DND-41 (cell line): ENCODE measurements at places on chromosomes 11 and 22.

DNA sequence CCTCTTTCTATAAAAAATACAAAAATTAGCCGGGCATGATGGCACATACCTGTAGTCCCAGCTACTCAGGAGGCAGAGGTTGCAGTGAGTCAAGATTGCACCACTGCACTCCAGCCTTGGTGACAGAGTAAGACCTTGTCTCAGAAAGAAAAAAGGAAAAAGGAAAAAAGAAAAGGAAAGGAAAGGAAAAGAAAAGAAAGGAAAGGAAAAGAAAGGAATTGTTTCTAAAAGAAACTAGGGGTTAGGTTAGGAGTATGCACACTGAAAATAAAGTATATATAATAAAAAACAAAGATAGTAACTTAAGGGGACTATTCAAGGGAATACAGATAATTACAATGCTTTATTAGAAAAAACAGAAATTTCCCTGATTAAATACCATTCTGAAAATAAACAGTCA is 50.9 kb downstream of the TTC28 start:
- H3K36me3 ChIP-seq = no peaks in the 10 kb centered on the region
- H3K4me3 ChIP-seq = no peak overlapping the region
- H3K27me3 ChIP-seq = peaks cover 45% of the 10 kb centered on the region
- no peak overlapping the region for H3K27ac ChIP-seq
- DNase-seq = no peak

DNA sequence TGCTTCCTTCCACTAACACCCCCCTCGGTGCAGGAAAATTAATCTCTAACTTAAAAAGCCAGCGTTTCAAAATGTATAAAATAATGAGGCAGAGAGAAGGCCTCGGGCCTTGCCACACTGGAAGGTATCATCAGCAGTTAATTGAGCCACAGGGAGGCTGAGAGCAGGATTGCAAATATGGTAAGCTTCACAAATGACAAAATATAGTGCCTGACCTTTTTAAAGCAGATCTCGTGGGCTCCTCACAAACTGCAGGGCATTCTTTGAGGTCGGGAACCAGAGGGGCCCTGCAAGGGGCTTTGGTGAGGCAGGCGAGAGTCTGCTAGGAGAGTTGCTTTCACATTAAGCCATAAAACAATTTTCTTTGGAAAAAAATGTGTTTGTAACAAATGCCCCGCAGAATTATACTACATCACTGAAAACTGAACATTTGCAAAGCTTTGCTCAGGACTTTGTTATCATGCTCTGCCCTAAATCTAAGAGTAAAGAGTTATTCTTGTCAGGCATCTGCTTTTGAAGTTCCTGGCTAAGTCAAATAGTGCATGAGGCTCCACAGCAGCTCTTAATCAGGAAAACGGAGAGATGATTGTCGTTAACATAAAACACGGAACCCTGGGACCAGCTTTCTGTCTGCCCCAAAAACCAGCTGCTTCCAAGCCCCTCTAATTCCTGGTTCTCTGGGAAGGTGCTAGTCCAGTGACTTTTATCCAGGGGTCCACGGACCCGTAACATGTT is 61.4 kb upstream of the SYT13 start:
- DNase-seq = no peak
- no peak overlapping the region for H3K4me3 ChIP-seq
- peaks cover 53% of the 10 kb centered on the region for H3K27me3 ChIP-seq
- no peak overlapping the region for H3K27ac ChIP-seq
- H3K36me3 ChIP-seq = no peaks in the 10 kb centered on the region
- H3K4me1 ChIP-seq = no peaks in the 10 kb centered on the region

GRCh38 chr22:46373921-46374662 is 38.6 kb downstream of the TRMU start:
- no peak overlapping the region for H3K27ac ChIP-seq
- H3K27me3 ChIP-seq = no peaks in the 10 kb centered on the region
- H3K4me3 ChIP-seq = no peak overlapping the region
- H3K36me3 ChIP-seq = no peaks in the 10 kb centered on the region
- DNase-seq = peak; percentile 56

DNA sequence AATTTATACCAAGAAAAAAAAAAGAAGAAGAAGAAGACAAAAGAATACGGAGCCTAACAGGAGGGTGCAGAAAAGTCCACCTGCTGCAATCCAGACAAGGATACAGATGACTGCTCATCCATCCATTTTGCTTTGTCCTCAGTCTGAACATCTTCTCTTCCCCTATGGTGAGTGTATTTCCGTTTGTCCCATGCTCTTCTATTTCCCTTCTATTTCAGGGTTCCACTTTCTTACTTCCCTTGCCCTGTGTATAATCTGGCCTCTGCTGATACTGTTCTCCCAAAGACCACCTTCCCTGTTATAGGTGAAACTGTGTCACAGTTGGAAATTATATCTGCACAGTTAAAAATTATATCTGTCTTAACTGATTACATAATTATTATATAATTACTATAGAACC is 48.7 kb upstream of the USP47 start:
- no peak overlapping the region for H3K27ac ChIP-seq
- no peaks in the 10 kb centered on the region for H3K36me3 ChIP-seq
- no peak for DNase-seq
- no peaks in the 10 kb centered on the region for H3K4me1 ChIP-seq
- H3K27me3 ChIP-seq = peaks cover 22% of the 10 kb centered on the region

DNA sequence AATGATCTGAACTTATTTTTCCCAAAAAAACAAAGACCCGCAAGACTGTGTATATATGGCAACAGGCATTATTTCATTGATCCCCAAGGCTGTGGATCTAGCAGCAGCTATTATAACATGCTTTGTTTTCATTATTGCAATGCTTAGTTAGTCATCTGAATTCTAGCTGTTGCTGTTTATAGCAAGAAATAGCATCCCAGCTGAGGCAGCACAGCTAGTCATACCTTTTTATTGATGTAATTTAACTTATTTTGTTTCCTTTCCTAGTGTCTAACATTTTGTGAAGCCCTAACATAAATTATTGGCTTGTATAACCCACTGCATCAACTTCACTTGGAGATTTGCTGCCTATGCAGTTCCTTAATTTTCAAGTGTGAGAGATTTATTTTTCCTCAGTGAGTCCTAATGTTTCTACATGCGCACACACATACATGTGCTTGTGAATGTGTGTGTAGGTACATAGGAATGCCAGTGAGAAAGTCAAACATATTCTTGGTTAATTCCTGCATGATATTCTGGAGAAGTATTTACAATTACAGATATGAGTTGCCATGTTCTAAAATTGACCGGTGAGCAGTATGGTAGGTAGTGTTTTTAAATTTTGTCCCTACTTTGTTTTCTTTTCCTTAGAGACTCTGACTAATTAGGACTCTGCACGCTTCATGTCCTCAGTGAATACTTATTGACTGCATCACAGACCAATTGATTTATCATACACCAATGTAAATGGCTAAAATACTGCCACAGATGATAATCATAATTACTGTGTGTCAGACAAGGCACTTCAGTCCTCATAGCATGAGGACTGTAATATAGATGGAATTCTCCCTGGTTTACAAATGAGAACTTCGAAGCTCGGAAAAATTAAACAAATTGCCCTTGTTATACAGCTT is 119.3 kb downstream of the WNT11 start:
- no peak overlapping the region for H3K4me3 ChIP-seq
- no peaks in the 10 kb centered on the region for H3K27me3 ChIP-seq
- H3K27ac ChIP-seq = no peak overlapping the region
- H3K4me1 ChIP-seq = no peaks in the 10 kb centered on the region
- H3K36me3 ChIP-seq = no peaks in the 10 kb centered on the region; the same call in 1 of the 2 replicates
- DNase-seq = no peak

DNA sequence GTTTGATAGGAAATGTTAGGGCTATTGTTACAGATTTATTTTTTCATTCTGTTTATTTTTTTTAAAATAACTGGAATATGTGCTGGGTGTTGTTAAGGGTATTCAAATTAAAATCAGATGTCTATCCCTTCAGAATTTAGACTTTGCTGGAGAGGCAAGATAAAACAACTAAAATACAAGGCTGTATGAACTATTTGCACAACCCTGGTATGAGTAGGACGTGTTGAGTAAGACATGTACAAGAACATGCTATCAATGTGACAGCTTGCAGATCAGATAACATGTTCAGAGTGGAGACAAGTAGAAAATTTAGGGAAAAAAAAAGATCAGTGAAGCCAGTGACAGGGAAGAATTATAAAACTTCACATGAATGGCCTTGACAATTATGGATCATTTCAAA is 853.5 kb downstream of the METTL15 start:
- H3K4me3 ChIP-seq = no peak overlapping the region
- no peaks in the 10 kb centered on the region for H3K27me3 ChIP-seq
- H3K4me1 ChIP-seq = no peaks in the 10 kb centered on the region
- no peak overlapping the region for H3K27ac ChIP-seq
- no peaks in the 10 kb centered on the region for H3K36me3 ChIP-seq
- DNase-seq = no peak

DNA sequence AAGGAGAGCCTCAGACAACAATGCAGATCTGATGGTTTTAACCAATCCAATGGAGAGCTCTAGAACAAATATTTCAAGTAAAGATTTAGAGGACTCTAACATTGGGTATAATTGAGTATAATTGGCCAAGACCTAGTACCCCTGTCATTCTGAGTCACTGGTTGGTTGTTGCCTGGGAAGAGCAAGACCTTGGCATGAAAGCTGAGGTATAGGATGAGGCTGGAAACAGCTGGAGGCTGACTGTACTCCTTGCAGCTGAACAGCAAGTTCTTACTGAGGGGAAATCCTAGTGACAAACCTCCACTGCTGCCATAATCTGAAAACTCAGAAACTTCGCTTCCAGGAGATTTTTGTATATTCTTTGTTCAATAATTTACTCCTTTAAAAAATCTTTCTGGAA is 54.3 kb upstream of the MUC15 start:
- H3K36me3 ChIP-seq = no peaks in the 10 kb centered on the region
- no peak for DNase-seq
- H3K4me1 ChIP-seq = no peaks in the 10 kb centered on the region

GRCh38 chr11:2221591-2221990 is 48.8 kb downstream of the ASCL2 start:
- H3K4me3 ChIP-seq = no peak overlapping the region
- no peak for DNase-seq
- H3K4me1 ChIP-seq = no peaks in the 10 kb centered on the region
- no peaks in the 10 kb centered on the region for H3K27me3 ChIP-seq
- H3K36me3 ChIP-seq = no peaks in the 10 kb centered on the region

- H3K36me3 ChIP-seq = no peaks in the 10 kb centered on the region
- no peaks in the 10 kb centered on the region for H3K4me1 ChIP-seq
- no peaks in the 10 kb centered on the region for H3K27me3 ChIP-seq
- DNase-seq = no peak
- no peak overlapping the region for H3K27ac ChIP-seq
Observed at GRCh38 chr11:69337211-69337721, 43.3 kb downstream of the MYEOV start.

DNA sequence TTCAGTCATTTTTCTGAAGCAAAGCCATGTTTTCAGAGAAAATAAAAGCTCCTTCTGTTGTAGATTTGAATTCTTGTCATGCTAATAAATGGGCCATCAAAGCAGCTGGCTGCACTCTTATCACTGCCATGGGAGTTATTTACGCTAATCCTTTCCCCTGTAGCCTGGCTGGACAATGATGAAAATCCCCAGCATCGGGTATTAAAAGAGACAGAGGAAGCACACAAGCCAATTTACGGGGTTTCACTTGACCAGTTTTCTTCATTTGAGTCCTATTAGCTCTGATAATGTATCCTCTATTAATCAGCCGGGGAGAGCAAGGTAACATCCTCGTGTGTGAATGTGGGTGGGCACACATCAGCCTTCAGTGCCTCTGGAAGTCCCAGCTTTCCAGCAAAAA is 470.2 kb upstream of the API5 start:
- H3K36me3 ChIP-seq = no peaks in the 10 kb centered on the region
- H3K4me3 ChIP-seq = no peak overlapping the region
- H3K27me3 ChIP-seq = no peaks in the 10 kb centered on the region
- H3K27ac ChIP-seq = no peak overlapping the region

- H3K4me3 ChIP-seq = peak overlapping the region; percentile 64
- H3K27me3 ChIP-seq = no peaks in the 10 kb centered on the region
- H3K36me3 ChIP-seq = peaks cover 16% of the 10 kb centered on the region
- H3K4me1 ChIP-seq = peaks cover 28% of the 10 kb centered on the region
Observed at GRCh38 chr22:40463017-40463631, 92.7 kb downstream of the SGSM3 start.

DNA sequence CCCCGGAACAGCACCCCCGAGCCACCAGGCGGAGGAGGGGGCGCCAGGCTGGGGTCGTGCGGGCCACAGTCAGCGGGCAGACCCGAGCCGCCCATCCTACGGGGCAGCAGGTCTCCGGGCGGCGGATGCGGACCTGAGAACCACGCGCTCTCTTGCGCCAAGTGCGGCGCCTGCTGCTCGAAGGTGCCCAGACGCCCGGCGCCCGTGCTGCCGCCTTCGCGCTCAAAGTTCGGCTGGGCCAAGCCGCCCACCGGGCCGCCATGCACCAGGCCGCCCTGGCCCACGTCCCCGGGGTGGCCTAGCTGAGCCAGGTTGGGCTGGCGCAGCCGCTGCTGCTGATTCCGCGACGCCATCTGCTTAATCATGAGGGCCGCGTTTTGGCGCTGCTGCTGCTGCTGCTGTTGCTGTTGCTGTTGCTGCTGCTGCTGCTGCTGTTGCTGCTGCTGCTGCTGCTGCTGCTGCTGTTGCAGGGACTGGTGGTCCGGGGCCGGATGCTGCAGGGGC is 3.0 kb downstream of the MN1 start:
- H3K27ac ChIP-seq = no peak overlapping the region
- no peaks in the 10 kb centered on the region for H3K4me1 ChIP-seq
- no peaks in the 10 kb centered on the region for H3K36me3 ChIP-seq
- no peaks in the 10 kb centered on the region for H3K27me3 ChIP-seq
- no peak for DNase-seq

- DNase-seq = no peak
- H3K27ac ChIP-seq = no peak overlapping the region
- H3K4me1 ChIP-seq = no peaks in the 10 kb centered on the region
Observed at GRCh38 chr11:42651621-42652020, 660.2 kb upstream of the API5 start.
